ENCODE measurements at places on chromosomes 11 and 22. TPM values are rescaled to one million over a fixed set of nuclear protein-coding genes. Genes with fewer than 3 reads are reported as not detected.

Gene SBF1
- total RNA-seq, result 104 TPM

Gene OR8G1
- not detected for total RNA-seq

Gene IGLL1
- not detected for total RNA-seq

Gene TREH
- total RNA-seq, result not detected

Gene ANO1
- total RNA-seq, result 1.5 TPM

Gene OR51E2
- 0.97 TPM for total RNA-seq

Gene SYCE3
- total RNA-seq, result not detected

Gene NRIP3
- 2.9 TPM for total RNA-seq

Gene APOA1
- total RNA-seq, result not detected

Gene DEPDC7
- 4.7 TPM for total RNA-seq

Gene IRF7
- 11.4 TPM for total RNA-seq

Gene TEX12
- total RNA-seq, result not detected

Gene KCNJ4
- 0.27 TPM for total RNA-seq

Gene CSF2RB
- 0.08 TPM for total RNA-seq

Gene IFITM1
- 1.6 TPM for total RNA-seq
